EL (cell line): ENCODE measurements at places on chromosomes 7 and 10.
A peak's percentile ranks its signal among the peaks of the same experiment; 100 is the strongest.

GRCh38 chr10:19302117-19302516, 253.5 kb downstream of the MALRD1 start:
- no peak for DNase-seq

- DNase-seq, result no peak
Observed at GRCh38 chr10:128971374-128972035, 495.5 kb upstream of the MGMT start.

- no peak for DNase-seq
Observed at GRCh38 chr10:35388197-35388596, 51.9 kb downstream of the CCNY start.

- no peak for DNase-seq
Observed at GRCh38 chr10:95793401-95794045, 37.6 kb downstream of the ENTPD1 start.

- DNase-seq, result no peak
Observed at GRCh38 chr10:32295027-32295426, 51.9 kb downstream of the EPC1 start.

DNA sequence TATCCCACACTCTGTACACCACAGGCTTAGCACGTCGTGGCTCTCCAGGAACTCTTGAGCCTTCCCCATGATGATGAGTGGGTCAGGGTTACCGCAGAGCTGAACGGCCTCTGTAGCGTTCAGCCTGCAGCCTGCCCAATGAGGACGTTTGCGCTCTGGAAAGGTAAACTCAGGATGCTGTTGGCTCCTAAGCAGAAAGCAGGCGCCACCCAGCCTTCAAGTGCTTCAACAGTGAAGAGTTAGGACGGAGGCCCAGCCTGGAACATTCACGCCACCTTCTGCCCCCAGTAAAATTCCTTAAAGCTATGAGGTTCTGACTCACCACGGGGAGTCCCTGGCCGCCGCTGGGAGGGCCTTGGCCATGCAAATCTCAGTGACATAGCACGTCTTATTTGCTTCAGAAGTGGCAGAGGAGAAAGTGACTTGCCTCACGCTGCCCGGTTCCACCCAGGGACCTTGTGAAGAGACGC, 161.5 kb upstream of the SH2B2 start:
- peak; percentile 90 for DNase-seq

DNA sequence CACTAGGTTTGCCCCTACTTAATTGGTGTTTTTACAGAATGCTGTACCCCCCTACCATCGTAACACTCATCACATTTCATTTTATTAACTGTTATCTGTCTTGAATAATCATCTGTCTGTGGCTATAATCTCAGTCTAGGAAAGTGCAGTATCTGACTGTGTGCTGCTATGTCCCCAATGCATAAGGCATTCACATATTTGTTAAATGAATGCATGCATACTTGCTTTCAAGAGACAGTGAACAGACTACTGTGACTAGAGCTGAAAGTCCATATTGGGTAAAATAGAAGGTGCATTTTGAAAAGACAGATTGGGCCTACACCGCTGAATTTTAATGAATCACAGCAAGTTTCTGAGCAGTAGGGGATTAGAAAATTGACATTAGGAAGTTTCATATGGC, 112.3 kb downstream of the ARHGAP12 start:
- peak; percentile 72 for DNase-seq

- peak; percentile 64 for DNase-seq
Observed at GRCh38 chr10:51422311-51423120, 276.9 kb downstream of the CSTF2T start.
